ENCODE measurements at places on chromosomes 1 and 21. TPM values are rescaled to one million over a fixed set of nuclear protein-coding genes. Genes with fewer than 3 reads are reported as not detected.

GRCh38 chr1:6152882-6153281, 27.2 kb downstream of the CHD5 start:
- no peak overlapping the region for H3K27ac ChIP-seq
- no peaks in the 10 kb centered on the region for H3K36me3 ChIP-seq
- H3K27me3 ChIP-seq, result peaks cover 27% of the 10 kb centered on the region

DNA sequence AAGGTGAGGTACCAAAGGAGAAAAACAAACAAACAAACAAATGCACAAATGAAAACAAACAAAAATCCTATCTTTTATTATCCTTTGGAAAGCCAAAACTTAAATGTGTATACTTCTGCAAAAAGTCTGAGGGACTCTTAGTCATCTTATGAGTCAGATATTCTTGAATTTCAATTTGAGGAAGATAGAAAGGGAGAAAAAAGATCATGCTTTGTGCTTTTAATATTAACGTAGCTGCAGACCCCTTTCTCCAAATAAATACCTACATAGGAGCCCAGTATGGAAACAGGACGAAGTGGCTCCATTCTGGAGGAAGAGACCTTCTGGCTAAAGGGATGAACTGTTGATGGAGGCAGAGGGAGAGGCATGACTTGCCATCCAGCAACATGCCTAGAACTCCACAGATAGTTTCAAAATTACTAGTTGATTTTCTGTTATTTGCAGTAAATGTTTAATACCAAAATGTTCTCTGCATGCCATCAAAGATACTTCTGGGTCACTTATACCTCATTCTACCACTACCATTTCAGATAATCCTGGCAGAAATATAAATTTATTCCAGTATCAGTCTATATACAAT, 25.4 kb downstream of the NUP210L start:
- H3K4me1 ChIP-seq, result no peaks in the 10 kb centered on the region
- no peaks in the 10 kb centered on the region for H3K36me3 ChIP-seq
- no peak overlapping the region for H3K4me3 ChIP-seq
- H3K27ac ChIP-seq, result no peak overlapping the region
- DNase-seq, result no peak
- peaks cover 5% of the 10 kb centered on the region for H3K27me3 ChIP-seq

DNA sequence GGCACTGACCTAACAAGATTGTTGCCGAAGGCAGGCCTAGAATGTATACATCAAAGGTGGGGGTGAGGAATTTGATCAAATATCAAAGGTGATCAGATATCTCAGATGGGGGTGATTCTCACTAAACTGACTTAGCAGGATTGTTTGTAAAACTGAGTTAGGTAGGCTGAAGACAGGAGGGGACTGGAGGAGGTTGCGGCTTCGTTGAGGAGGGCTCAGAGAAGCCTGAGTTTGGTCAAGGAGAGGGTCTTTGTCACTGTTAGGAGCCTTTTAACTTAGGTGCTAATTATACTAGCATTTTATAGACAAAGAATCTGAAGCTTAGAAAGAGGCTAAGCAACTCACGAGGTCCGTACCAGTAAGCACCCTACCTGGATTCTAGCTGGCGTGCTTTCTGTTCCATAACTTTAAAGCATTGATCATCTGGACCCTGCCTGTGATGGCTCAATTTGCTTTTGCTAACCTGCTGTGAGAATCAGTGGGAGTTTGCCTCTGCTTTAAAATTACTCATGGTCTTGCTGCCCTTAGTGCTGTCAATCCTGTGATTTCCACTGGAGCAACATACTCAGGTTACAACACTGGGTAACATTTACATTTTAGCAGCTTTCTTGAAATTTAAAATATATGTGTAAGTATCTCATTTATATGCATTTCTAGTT, 49.8 kb downstream of the ITSN1 start:
- H3K36me3 ChIP-seq, result no peaks in the 10 kb centered on the region
- DNase-seq, result no peak
- H3K27ac ChIP-seq, result no peak overlapping the region
- H3K4me1 ChIP-seq, result peaks cover 27% of the 10 kb centered on the region

GRCh38 chr1:8096105-8097011, 70.2 kb upstream of the ERRFI1 start:
- H3K27ac ChIP-seq, result peak overlapping the region; percentile 95
- H3K27me3 ChIP-seq, result no peaks in the 10 kb centered on the region
- no peak overlapping the region for H3K4me3 ChIP-seq

Gene ATP1A4
- total RNA-seq, result 0.33 TPM

- H3K27ac ChIP-seq, result no peak overlapping the region
- DNase-seq, result no peak
- H3K36me3 ChIP-seq, result no peaks in the 10 kb centered on the region
- H3K4me3 ChIP-seq, result no peak overlapping the region
- H3K4me1 ChIP-seq, result no peaks in the 10 kb centered on the region
- no peaks in the 10 kb centered on the region for H3K27me3 ChIP-seq
These were observed 519.9 kb upstream of the USP24 start for GRCh38 chr1:55735106-55735505.

- no peak overlapping the region for H3K4me3 ChIP-seq
- H3K27me3 ChIP-seq, result peaks cover 91% of the 10 kb centered on the region
- peaks cover 13% of the 10 kb centered on the region for H3K4me1 ChIP-seq
- no peaks in the 10 kb centered on the region for H3K36me3 ChIP-seq
- no peak for DNase-seq
These were observed 997 bp upstream of the SIM2 start for GRCh38 chr21:36697851-36698384.

Gene LRRC53
- total RNA-seq, result not detected
